ENCODE measurements at places on chromosomes 2 and 18.

- DNase-seq, result peak; percentile 94
These were observed at the start of gene ALK for GRCh38 chr2:29921560-29921915. TSS of gene ALK (minus strand) at chr2:29921586. CDS start at chr2:29920659, 927 bp downstream.

- DNase-seq, result no peak
These were observed 70.1 kb downstream of the RPE start for GRCh38 chr2:210072493-210072892.

GRCh38 chr2:62972601-62973000, 78.0 kb upstream of the OTX1 start:
- DNase-seq, result no peak

GRCh38 chr2:68388358-68388757, 23.3 kb downstream of the PLEK start:
- DNase-seq, result no peak

DNA sequence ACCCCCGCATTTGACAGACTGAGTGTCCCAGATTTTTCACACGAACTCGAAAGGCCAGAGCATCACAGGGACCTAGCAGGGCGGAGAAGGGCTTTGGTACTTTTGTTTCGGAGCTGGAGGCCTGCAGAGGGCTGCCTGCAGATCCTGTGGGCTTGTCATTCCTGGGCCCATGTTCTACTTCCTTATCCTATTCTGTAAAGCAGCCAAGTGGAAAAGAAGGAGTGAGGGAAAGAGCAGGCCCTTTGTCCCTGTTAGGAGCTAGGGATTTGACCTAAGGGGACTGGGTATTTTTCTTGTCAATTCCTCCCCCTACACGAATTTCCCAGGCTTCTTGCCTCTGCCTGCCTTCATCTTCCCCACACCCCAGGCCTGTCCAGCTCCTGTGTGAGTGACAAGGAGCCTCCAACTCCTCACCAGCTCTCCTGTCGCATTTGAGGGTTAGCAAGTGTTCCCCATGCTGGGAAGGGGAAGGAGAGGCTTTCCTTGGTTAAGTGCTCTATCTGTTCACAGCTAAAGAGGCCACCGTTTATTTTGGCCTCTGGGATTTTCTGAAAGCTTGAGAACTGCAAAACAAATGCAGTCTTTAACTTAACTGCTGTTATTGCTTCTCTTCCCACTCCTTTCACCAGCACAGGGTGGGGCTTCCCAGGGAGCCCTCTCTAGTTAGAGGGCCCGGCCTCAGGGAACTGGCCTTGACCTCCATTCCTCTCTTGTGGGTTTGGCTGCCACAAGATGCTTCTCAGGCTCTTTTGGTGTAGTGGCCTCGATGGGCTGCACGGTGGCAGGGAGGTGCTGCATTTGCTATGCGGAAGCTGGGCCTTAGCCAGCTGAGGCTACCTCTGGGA, 61.2 kb downstream of the SGPP2 start:
- no peak for DNase-seq

DNA sequence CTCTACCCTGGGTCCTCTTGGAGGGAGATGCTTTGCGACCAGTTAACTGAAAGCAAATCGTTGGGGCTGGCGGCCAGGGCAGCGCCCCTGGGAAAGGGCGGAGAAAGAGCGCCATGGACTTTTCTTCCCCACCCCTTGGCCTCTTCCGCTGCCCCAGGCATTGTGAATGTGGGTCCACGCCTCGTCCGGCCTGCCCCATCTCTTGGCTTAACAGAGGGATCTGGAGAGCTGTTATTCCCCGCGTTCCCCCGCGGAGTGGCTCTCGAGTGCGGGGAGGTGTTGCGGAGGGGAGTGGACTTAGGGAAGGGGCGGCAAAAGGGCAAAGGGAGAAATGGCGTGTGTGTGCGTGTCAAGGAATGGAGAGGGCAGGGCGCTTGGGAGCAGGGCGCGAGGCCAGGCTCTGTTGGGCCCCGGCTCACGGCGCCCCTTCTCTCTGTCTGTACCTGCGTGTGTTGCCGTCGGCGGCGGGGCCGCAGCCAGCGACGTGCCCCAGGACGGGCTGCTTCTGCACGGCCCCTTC, 6.6 kb downstream of the EMX1 start:
- DNase-seq, result no peak

DNA sequence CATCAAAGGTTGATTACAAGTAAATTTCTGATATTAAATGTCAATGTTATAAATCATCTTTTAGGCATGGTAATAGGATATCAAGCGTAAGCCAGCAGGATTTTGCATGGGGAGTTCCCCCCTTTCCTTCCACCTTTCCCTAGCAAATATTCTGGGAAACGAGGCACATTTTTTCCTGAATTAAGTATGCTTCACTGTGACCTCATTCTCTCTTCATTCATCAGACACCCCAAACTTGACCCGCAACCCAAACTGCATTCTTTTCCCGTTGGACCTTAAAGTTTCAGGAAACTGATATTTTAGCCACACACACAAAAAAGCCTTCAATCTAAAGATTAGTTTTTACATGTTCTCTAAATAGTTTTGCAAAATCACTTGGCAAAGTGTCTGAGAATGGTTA, 214.5 kb upstream of the CTAGE1 start:
- no peak for DNase-seq

GRCh38 chr18:78376046-78376445, 603.6 kb upstream of the SALL3 start:
- no peak for DNase-seq

- DNase-seq, result no peak
These were observed 87.1 kb downstream of the SS18 start for GRCh38 chr18:26003356-26003755.

DNA sequence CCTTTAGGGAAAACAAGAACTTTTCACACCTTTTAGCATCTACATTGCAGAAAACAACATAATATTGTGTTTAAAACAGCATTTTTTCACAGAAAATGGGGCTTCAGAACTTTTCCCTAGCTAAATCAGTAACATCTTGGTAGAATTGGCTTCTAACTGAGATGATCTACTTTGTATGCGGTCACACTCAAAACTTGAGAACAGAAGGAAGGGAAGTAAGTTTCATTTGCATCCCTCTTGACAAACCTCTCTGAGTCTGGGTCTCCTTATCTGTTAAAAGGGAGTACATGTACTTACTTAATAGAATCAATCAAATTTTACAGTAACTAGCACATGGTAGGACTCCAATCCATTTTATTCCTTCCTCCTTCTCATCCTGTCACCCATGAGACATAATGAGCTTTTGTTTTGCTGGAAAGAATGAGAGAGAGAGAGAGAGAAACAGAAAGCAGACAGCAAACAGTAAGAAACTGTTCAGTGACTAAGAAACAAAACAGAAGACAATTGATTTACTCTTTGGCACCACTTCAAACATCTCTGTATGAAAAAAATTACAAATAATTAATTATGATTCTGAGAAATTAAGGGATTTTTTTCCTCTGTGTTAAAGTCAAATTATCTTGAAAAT, 387.3 kb downstream of the SATB2 start:
- DNase-seq, result no peak

DNA sequence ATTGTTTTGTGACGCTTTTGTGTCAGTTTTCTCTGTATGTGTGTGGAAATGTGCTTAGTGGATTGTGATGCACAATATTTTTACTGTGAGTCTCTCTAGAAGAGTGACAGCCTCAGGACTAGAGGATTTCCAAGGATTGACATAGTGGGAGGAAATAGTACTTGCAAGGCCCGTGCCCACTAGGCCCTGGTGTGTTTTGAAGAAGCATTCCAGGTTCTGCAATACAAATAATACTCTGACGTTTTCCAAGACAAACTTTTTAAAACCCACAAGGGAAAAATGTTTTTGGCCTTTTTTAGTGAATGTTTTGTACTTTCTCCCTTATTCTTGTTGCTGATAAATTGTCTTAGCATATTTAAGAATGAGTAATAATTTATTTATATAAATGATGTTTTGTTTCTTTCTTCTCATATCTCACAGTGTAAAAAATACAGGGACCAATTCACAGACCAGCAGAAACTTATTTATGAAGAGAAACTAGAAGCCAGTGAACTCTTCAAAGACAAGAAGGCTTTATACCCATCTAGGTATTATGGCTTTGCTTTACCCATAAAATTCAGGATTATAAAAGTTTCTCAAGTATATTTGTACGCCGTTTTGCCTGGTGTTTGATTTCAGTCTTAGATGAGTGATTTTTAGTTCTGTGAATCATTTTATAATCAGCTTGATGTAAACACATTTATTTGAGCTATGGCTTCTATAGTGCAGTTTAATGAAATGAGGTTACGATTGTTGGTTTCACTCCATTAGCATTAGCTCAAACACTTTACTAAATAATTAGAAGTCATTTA, 165.6 kb downstream of the MYO1B start:
- no peak for DNase-seq

- DNase-seq, result no peak
These were observed 2.1 kb downstream of the MARCHF7 start for GRCh38 chr2:159714247-159714930.

GRCh38 chr2:188235364-188235763, 56.3 kb upstream of the GULP1 start:
- DNase-seq, result no peak

GRCh38 chr2:104938231-104938941, 84.5 kb downstream of the POU3F3 start:
- no peak for DNase-seq

DNA sequence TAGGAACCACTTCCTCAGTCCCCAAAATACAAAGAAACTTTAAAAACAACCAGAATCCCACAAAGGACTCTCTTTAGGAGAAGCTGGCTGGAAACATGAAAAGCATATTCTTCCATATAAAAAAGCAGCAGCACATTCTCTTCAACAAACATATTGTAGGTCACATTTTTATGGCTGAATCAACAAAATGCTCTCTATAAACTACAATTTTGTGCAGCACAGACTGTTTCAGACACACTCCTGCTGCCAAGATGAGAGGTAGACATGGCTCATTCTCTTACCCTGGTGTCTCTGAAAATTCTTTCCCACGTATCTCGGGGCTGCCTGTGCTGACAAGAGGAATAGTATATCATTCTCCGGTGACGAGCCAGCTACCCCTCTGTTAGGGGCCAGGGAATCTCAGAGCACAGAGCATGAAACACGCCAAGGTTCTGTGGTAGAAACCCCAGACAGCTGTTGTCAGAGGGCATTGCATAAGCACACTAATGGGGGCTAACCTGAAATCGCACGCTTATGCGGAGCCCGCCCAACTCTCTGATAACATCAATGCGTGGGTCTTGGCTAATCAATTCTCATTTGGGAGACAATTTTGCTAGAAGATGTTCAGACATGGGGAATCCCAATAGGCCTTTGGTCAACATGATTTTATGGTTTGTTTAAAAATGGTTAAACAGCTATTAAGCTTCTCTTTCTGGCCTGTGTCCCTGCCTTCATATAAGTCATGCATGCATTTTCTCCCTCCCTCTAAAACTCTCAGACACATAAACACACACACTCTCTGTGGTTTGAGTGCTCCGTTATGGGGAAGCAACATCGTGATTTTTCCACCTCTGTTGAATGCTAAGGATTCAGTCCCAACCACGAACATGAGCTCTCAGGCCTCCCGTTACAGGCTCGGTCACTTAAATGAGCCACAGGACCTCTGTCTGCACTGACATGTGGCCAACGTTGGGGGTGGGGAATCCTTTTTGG, 177.5 kb downstream of the INO80D start:
- no peak for DNase-seq

DNA sequence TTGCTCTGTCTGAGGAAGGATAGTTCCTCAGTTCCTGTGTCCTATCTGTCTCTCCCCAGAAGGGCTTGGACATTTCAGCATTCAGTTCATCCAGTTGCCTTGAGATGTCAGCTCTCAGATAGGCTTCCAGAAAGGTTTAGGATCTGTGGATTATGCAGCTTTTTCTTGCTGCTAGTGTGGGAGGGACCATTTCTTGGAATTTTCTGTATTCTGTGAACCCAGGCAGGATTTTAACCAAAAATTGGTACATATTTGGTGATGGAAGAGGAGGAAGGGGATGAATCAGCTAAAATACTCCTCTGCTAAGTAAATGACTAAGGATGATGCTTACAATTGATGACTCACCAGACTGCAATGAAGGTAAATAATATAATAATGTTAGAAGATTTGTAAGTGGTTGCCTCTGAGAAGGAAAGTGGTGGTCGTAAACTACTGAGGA, 58.6 kb upstream of the DOCK10 start:
- DNase-seq, result no peak

DNA sequence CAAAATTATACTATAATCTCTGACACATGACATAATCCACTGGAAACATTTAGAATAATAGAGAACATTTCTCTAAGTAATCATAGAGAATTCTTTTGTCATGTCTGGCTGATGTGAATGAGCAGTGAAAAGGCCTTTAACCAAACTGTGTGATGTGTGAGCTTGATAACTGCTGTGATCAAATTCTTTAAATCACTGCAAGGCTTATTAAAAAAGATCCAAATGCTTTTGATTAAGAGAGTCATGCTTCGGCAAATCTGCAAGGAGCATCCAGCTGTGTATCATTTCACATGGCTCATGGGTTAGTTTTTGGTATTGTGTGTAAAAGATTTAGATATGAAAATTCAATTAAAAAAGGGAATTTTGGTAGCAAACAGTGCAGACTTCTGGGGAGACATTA, 58.6 kb upstream of the TFPI start:
- DNase-seq, result no peak

- DNase-seq, result no peak
These were observed 52.3 kb downstream of the ZEB2 start for GRCh38 chr2:144467502-144468137.

GRCh38 chr2:167187049-167187727, 298.9 kb downstream of the XIRP2 start:
- no peak for DNase-seq

- DNase-seq, result no peak
These were observed 56.9 kb downstream of the WDR75 start for GRCh38 chr2:189498205-189498604.

DNA sequence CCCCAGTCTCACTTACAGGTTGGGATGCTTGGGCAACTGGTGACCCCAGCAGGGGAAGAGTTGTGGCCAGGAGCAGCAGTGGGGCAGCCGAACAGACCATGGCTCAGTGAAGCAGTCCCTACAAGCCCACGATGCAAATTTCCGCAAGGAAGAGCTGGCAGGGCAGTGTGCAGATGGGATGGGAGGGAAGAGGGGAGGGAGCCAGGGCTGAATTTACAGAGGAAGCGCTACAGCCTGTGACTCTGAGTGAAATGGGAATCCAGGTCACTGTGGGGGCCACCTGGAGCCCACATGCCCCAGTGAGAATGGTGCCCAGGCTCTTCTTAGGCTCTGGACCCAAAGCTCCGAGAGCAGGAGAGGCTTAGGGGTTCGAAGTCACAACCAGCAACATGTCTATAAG, 27.0 kb upstream of the SELENOI start:
- no peak for DNase-seq

DNA sequence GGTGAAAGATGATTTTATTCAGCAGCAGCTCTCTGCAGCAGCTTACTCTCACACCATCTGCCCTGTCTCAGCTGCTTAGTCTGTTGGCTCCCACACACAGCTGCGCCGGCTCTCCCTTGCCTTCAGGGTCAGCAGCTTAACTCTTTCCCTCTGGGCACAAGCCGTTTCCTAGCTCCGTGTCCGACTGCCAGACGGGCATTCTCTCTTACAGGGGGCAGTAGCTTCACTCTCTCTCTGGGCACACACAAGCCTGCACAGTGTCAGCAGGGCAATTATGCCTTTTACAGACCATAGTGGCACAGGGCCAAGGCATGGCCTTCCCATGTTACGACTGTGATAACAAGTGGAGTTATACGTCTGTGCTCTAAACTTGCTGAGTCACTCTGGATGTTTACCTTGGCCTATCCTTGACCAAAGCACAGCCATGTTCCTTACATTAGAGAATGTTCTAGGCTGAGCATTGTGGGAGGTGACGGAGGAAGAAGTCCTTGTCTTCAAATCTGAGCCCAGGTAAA, 31.7 kb downstream of the PCARE start:
- no peak for DNase-seq

- no peak for DNase-seq
These were observed 10.2 kb downstream of the IL1F10 start for GRCh38 chr2:113077921-113078320.

Data from K562 (cell line).